ENCODE measurements at places on chromosomes 3 and 15. TPM values are rescaled to one million over a fixed set of nuclear protein-coding genes. Genes with fewer than 3 reads are reported as not detected.

DNA sequence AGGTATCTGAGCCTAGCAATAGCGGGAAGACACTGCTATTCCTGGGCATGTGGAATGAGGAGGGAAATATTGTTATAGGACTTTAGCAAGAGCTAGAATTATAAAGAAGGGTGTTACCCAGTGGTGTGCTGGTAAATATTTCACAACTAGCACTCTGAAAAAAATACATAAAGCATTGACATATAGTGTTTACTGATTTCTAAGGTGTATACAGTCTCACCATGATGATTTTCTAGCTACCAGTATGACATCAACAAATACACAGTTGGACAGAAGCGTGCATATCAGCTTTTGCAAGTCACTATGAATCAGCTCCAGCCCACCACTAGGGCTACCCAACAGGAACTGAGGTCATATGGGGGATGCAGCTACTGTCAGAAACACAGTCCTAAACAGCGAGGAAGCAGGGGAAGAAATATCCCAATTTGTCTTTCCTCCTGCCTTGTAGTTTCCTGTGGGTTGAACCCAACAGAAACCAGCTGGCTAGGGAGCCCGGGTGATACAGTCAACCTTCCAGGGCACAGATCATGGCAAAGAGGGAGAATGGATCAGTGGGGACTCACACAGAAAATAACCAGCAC lies 39.6 kb downstream of the HGD start:
- DNase-seq: no peak

DNA sequence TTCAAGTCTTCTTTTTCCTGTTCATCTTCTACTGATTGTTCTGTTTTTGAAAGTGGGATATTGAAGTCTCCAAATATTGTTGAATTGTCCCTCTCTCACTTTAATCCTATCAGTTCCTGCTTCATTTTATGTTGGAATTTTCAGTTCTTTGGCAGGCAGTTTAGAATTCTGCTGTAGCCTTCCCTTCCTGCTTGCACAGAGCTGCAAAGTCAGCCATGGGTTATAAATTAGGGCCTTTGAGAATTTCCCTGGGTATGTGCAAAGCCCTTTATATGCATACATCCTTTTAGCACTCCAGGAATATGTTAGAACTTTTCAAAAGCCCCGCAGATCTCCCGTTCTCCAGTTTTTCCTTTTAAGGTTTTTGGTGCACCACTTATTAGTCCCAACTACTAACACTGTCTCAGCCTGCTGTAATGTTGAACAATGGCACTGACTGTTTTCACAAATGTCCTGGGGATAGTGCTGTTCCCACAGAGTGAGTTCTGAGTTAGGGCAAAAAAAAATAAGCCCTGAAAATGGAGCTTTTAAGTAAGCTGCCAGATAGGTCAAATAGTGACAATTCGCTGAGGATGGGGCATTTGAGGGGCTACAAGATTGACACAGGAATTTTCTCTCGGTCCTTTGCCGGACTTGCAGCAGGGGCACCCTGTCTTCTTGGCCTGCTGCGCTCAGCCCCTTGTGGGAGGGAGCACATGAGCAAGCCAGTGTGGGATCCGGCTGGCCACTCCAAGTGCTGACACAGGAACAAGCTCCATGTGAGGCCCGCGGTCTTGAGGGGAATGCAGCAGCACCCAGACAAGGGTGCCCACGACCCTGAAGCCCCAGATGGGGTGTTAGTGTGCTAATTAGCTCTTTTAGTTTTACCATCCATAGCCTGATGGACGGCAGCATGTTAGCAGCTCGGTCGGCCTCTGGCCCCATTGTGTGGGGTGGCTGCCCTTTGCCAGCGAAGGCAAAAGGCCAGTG lies 96.0 kb downstream of the VPS8 start:
- no peak for DNase-seq

DNA sequence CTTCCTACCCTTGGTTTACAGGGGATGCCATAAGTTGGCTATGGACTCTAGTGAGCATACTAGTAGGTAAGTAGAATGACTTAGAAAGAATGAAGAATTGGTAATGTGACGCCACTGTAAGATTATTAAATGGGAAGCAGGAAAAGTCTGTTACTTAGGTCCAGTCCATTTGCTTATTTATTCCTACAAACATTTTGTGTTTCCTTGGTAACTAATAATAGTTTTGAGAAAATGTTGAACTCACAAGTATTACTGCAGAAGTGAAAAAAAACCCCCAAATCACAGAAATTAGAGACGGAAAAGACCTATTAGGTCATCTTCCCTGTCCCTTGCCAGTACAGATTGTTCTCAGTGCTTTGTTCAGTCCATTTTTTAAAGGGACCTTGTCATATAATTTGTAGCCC lies 63.5 kb downstream of the CMSS1 start:
- no peak for DNase-seq

DNA sequence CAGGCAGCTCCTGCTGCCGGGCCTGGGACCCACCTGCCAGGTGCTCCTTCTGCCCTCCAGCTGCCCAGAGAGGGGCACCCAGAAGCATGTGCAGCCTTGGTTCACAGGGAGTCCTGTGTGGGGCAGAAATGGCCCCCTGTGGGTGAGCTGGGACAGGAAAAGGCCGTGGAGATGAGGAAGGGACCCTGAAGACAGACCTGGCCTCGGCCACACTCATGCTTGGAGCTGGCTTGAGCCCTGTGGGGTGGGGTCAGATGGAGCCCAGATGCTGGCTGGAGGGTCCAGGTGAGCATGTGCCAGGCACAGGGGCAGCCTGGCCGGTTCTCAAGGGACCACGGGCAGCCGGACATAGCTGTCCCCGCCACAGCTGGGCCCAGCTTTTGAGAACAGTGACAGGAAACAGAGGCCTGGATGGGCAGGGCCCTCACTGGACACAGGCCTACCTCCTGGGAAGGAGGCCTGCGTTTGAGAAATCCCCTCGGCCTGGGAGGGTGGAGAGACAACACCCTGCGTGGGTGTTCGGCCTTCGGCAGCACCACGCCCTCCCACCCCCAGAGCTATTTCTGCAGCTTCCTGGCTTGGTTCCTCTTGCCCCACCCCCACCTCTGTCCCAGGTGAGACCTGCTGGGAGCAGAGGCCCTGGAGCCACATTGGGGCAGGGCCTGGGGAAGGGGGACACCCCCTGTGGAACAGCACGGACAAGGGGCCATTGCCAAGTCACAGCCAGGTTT lies 132.6 kb upstream of the MEF2A start:
- DNase-seq: no peak

DNA sequence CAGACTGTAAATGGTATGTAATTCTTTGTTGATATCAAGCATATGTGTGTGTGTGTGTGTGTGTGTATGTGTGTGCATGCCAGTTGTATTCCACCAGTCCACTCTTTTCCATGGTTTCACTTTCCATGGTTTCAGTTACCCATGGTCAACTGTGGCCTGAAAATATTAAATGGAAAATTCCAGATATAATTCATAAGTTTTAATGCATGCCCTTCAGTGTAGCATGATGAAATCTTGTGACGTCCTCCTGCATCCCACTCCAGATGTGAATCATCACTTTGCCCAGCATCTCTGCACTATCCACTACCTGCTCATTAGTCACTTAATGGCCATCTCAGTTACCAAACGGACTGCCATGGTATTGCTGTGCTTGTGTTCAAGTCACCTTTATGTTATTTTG lies 215.9 kb downstream of the GBE1 start:
- DNase-seq: no peak

- no peak for DNase-seq
Observed at GRCh38 chr3:161796312-161796711, 299.7 kb downstream of the OTOL1 start.

DNA sequence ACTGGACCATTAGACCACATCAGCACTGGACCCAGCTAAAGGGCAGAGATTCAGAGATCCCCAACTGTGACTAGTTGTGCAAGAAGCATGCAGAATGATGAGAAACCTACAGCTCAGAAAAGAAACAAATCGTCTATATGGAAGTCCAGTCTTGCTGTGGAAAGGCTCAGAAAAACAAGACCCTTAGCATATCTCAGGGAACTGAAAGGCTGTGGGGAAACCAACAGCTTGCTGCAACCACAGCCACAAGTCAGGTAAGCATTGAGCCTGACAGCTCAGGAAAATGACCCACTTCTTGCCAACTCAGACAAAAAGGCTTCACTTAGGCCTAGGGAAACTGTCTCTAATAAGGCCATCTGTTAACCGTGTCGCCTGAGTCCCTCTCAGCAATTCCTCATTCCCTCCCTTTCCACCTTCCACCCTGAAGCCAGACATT lies 145.6 kb downstream of the LSAMP start:
- no peak for DNase-seq

DNA sequence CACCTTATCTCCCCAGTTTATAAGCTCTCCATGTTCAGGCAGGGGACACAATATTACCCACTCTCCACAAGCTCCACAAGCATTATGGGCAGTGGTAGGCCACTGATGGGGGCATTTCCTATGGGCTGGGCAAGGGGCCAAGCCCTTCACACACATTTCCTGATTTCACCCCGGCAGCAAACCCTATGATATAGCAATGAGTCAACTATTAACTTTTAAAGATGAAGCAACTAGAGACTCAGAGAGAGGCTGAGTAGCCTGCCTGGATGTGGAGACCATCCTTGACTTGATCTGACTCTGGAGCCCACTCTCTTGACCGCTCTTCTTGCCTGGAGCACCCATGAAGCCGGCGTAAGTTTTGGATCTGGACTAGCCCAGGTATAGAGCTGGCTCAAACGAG lies 27.4 kb downstream of the FOXL2NB start:
- DNase-seq: no peak

DNA sequence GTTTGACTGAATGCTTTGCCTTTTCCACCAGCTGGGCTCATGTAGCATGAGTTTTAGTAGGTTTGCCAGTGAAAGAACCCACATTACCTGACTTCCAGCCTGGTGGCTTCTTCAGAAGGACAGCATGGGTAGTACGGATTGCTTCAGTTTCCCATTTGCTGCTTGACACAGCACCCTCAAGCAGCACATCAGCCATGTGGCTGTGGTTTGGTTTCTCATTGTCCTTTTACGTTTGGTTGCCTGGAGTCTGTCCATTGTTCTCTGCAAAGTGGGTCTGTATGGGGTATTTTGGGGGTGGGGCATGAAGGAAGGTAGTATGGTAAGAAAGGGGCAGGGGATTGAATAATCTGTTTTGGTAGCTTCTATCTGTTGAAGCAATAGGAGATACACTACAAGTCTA lies 227.2 kb upstream of the ICE2 start:
- DNase-seq: no peak

- DNase-seq: no peak
Observed at GRCh38 chr3:194129581-194130133, 6.3 kb upstream of the HES1 start.

DNA sequence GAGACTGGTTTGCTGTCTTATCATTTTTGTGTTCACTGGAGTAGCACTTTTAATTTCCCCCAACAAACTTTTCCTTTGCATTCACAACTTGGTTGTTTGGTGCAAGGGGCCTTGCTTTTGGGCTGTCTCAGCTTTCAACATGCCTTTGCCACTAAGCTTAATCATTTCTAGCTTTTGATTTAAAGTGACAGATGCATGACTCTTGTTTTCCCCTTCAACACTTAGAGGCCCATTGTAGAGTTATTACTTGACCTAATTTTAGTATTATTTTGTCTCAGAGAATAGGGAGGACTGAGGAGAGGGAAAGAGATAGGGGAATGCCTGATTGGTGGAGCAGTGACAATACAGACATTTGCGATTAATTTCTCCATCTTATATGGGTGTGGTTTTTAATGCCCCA lies 340.1 kb upstream of the MANF start:
- DNase-seq: no peak

DNA sequence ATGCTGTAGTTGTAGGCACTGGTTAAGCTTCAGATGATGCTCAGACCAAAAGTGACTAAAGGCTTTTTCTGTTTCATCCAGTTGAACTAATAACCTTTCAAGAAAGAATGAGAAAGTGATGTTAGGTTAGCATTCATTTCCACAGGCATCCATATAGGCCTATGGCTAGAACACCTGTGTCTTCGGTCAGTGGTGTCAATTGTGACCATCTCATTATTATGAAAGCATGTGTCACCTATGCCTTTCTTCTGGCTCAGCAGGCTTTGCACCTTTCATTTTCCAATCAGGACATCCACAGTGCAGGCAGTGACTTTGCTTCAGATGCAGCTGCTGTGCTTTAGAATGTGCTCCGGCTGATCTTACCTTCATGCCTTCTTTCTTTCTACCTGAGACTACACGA lies 57.9 kb downstream of the B3GNT5 start:
- no peak for DNase-seq

GRCh38 chr15:84749111-84749991 lies 959 bp downstream of the ZNF592 start:
- DNase-seq: peak; percentile 11

GRCh38 chr15:42107473-42107872 lies 13.1 kb upstream of the PLA2G4D start:
- DNase-seq: peak; percentile 40

Gene KLHL6
- total RNA-seq: 1.2 TPM

Gene LCTL
- total RNA-seq: not detected

Gene ZNF717
- 15.2 TPM for total RNA-seq

Gene CIB1
- total RNA-seq: 48.3 TPM

Gene ESYT3
- 3.2 TPM for total RNA-seq

Gene RTP4
- total RNA-seq: 2.7 TPM

Gene LIPC
- total RNA-seq: 0.14 TPM

Measured in prostate gland (tissue), 2 donors.